ENCODE measurements at places on chromosomes 1 and 21.

GRCh38 chr21:43916076-43916475, 51.1 kb downstream of the AGPAT3 start:
- DNase-seq: no peak

GRCh38 chr1:200265881-200266280, 144.0 kb downstream of the ZNF281 start:
- no peak for DNase-seq

DNA sequence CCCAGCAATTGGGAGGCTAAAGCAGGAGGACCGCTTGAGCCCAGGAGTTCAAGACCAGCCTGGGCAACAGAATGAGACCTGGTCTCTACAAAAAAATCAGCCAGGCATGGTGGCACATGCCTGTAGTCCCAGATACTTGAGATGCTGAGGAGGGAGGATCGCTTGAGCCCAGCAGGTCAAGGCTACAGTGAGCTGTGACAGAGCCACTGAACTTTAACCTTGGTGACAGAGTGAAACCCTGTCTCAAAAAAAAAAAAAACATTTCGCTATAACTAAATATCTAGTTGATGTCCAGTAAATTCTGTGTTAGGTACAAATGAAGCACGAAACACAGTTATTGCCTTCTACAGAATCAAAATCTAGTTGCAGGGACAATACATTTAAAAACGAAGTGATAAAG, 95.7 kb upstream of the HP1BP3 start:
- no peak for DNase-seq

GRCh38 chr1:193787061-193787460, 600.6 kb upstream of the B3GALT2 start:
- no peak for DNase-seq

- no peak for DNase-seq
Observed at GRCh38 chr1:94463765-94464330, 45.7 kb downstream of the ABCD3 start.

DNA sequence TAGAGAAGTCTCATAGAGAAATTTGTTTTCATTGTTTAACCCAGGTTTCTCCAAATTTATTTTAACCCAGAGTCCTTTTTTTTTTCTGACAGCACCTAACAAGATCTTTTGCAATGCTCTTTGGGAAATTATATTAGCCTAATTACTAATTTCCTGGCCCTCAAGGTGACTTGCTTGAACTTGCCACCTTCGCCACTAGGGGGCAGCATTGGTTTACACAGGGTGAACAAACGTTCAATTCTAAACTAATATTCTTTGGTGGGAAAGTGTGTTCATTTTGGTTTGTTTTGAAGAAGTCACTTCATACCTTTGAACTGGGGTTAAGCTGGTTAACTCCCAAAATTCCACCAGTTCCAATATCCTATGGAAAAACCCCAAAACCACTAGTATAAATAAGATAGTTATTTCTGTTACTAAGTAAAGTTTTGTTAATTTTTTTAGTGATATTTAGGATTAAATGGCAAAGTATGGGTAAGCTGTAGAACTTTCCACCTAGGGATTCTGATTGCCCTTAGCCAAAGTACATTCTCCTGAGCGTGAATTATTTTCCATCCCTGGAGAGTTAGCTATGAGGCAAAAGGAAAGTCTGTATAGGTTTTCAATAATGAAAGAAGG, 13.0 kb downstream of the CCDC190 start:
- peak; percentile 72 for DNase-seq

- no peak for DNase-seq
Observed at GRCh38 chr1:168206111-168206510, 19.7 kb upstream of the SFT2D2 start.
